ENCODE measurements at places on chromosomes 5 and 9.

DNA sequence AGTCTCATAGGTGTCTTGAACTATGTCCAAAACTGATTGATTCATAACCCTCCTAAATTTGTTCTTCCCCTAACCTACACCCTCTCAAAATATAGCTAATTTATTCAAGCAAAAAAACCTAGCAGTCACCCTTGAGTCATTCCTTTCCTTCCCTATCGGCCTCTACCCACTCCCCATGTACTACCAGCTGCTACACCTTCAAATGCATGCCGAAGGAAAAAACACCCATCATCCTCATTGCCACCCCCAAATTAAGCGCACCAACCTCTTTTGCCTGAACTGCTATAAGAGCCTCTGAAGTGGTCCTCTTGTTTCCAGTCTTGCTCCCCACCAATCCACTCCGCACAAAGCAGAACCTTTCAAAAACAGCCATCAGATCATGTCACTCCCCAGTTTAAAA lies 12.6 kb downstream of the LIFR start:
- DNase-seq, result no peak

DNA sequence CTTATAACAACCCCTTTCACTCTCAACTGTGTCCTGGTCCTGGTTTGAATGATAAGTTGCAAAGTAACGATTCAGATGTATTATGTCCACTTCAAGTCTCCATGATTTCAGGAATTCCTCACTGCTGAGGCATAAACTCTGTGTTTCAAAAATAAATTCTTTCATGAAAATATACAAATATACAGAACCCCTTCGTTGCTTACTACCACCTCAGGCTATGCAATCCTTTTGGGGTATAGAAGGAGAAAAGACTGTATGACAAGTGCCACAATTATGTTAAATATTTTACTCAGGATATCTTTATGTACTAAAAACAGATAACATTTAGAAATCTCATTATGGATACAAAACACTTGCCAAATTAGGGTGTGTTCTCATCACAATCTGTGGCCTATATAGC lies 190.7 kb downstream of the KCTD16 start:
- no peak for DNase-seq

- DNase-seq, result no peak
These were observed 31.1 kb upstream of the FRMD3 start for GRCh38 chr9:83569326-83569725.

GRCh38 chr9:129446828-129447550 lies 173.9 kb downstream of the C9orf50 start:
- DNase-seq, result no peak

DNA sequence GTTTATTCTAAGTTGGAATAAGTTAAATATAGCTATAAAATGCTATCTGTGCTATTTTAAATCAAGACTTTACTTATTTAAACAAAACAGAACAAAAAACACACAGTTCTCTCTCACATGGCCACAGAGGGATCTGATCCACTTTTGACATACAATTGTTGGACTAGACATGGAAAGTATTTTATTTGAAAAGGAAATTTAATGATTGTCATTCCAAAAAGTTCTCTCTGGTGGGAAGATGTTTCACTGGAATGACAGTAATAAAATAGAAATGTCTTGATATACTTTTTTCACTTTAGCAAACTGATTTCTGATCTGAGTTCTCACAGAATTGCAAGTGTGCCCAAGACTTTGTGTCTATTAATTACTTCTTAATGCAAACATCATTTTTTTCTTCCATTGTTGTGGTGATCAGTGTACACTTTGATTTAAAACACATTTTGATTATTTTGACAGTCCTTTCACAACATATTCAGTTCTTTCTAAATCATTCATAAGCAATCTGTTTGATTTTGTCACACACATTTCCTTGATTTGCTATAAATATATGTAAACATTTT lies 30.1 kb upstream of the MINAR2 start:
- no peak for DNase-seq
